ENCODE measurements at places on chromosomes 7 and 10. TPM values are rescaled to one million over a fixed set of nuclear protein-coding genes. Genes with fewer than 3 reads are reported as not detected.

DNA sequence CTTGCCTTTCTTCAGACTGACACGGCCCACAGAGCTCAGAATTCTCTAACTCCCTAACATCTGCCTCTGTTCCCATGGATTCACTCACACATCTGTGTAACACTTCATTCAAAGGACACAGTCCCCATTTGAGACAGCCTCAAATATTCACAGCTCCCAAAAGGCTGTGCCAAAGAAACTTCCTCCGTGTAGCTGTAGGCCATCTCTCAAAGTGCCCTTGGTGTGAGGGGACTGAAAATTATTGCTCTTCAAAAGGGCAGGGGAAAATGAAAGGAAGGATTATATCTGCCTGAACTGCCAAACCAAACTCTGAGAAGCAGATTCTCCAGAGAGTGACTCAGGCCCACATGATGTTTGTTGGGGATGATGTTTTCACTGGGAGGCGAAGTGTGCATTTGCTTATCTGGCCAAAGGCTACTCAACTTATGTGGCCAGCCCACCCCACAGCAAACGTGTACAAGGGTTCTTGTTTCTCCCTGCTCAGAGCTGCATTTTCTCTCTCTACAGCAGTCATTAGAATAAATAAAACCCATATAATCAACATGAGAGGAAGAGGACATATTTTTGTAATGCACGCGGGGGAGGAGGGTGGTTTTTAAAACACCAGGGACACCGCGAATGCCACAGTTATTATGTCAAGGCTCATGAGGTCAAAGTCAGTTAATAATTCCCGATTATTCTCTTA is 302.4 kb upstream of the NFE2L3 start:
- DNase-seq, result no peak

GNAT3 gene
- total RNA-seq, result not detected

GRCh38 chr10:21285742-21286331 is 239.6 kb downstream of the SKIDA1 start:
- DNase-seq, result no peak

- no peak for DNase-seq
Measured at GRCh38 chr10:49314806-49315205, 15.8 kb downstream of the C10orf71 start.

GRCh38 chr7:100890653-100891567 is 1.4 kb upstream of the UFSP1 start:
- DNase-seq, result no peak

NAPEPLD gene
- total RNA-seq, result 20.5 TPM

INPP5A gene
- total RNA-seq, result 112 TPM

DNA sequence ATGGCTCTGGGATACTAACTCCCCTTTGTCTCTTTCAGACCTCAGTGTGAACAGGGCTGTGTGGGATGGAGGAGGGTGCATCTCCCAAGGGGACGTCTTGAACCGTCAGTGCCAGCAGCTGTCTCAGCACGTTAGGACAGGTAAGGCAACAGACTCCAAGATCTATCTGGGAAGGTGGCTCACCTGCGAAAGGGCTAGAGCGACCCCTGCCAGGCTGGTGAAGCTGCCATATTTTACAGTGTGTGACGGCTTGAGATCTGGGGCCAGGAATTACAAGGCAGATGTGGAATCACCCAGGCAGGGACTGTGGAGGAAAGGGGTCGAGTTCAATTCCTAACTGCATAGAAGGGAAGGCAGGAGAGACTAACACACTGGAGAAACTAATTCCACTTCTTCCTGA is 11.2 kb downstream of the MUC17 start:
- no peak for DNase-seq

DNA sequence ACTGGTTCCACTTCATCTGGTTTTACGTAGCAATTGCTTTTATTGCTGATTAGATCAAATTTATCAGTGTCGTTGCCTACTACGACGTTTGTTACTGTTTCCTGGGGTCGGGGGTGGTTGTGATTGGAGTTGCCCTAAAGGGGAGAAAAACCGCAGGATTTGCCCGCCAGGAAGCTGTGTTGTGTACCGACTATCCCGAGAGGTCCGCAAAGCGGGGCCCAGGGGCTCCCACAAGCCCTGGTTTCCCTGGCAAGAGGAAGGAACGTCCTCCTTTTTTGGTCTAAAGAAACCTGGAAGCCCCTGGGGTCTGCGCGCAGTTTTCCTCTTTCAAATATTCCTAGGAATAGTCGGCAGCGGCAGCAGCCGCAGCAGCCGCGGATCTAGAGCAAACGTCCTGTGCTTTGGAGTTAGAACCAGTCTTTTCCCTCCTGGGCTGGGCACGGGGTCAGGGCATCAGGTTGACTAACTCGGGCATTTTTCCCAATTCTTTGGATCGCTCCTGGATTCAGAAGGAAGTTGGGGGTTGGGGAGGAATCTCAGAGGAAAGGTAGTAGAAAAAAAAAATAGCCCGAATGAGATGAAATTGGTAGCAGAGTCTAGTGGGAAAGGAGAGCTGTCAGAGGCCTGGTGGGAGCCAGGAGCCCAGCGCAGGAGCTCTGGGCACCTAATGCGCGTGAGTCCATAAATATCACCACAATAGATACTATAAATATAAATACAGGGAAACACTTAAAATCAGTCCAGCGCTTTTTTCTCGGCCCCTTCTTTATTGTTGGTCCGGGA is 4.6 kb downstream of the VAX1 start:
- DNase-seq, result no peak

- no peak for DNase-seq
Measured at GRCh38 chr7:76505168-76506080, 4.9 kb upstream of the UPK3B start.

- DNase-seq, result no peak
Measured at GRCh38 chr7:37348982-37349381, 99.7 kb downstream of the ELMO1 start.

FEZF1 gene
- total RNA-seq, result not detected

KCNK18 gene
- total RNA-seq, result not detected

- no peak for DNase-seq
Measured at GRCh38 chr10:130020651-130021382, 56.7 kb upstream of the EBF3 start.

DNA sequence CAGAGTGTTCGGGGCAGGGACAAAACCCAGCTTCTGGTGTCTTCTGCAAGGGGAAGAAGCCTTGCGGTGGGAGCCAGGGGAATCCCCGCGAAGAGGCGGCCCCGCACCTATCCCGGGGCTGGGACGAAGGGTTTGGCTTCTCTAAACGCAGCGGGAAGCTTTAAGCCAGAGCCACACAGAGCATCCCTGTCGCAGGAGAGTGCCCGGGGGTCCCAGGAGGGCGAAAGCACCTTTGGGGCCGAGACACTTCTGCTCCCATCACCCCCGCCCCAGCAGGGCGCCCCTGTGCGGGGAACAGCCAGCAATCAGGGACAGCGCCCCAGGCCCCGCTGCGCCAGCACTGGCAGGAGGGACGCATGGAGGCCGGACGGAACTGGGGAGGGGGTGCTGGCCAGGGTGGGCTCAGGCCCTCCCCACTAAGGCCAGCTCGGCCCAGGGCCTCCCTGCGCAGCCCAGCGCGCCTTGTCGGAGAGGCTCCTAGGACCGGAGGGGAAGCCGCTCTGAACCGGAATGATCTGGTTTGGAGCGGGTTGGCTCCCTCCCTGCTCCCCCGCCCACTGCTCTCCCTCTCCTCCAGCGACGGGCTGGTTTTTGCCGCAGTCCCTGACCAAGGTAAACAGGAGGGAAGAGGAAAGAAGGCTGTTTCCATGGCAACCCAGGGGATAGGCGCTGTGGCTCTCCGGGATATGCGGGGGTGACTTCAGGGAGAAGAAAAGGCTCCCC is 63.9 kb downstream of the TMEM209 start:
- peak; percentile 88 for DNase-seq

- DNase-seq, result peak; percentile 82
Measured at GRCh38 chr10:132575320-132576201, 38.0 kb downstream of the INPP5A start.

- no peak for DNase-seq
Measured at GRCh38 chr10:12729885-12730284, 271.6 kb downstream of the CCDC3 start.

DNA sequence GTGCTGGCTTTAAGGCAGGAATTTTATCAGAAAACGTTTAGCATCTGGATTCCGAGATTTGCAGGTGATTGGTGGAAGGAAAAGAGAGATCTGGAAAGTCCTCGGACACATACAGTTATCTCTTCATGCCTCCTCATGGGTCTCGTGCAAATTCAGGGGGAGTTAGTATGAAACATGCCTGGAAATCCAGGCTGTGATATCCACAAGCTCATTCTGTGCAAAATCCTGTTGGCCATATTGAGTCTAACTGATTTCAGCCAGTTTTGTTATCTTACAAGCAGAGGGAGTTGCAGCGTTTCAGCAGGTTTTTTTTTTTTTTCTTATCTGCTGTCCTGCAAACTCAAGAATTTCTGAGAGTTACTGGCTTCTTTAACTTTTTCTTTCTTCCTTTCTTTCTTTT is 411.5 kb downstream of the GALNT17 start:
- no peak for DNase-seq

- DNase-seq, result no peak
Measured at GRCh38 chr7:157641866-157642265, 305.1 kb downstream of the DNAJB6 start.

EGFR gene
- total RNA-seq, result 72.4 TPM

DNA sequence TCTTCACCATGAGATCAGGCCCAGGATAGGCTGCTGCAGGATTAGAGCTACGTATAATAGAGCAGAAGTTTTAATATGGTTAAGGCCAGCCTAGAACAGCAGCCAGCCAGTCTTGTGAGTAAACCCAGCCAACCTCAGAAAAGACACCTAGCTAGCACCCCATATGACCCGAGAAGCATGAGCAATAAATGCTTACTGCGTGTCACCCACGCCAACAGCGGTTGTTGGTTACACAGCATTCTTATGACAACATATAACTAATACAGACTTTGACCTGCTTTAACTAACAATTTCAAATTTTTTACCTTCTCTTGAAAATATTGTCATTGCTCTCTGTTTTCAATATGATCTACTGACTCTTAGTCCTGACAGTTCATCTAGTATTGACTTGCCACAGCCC is 105.7 kb downstream of the HBP1 start:
- DNase-seq, result no peak

All from aorta (tissue), 5 donors.